ENCODE measurements at places on chromosomes 7 and 10.
A peak's percentile ranks its signal among the peaks of the same experiment; 100 is the strongest.

GRCh38 chr7:28685242-28685643 is 272.9 kb downstream of the TRIL start:
- no peak for DNase-seq

DNA sequence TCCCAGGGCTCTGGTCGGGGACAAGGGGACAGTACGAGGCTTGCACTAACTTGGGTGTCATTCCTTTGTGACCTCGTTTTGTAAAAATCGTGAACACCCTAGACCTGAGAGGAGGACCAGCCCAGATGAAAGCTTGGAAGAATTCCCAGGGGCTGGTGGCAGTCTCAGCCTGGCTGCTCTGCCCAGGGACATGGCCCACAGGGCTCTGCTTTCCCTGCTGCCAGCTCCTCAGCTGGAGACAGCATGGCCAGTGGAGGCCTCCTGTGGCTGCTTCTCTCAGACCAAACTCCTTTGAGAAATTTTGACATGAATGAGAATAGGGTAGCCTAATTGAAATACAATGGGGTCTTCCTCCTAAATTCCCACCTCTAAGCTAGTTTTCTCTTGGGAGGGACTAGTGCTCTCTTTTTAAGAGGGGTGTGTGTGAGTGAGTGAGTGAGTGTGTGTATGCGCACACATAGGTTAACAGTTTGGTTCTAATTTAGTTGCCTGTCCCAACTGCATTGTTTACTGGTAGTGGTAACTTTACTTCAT is 140.3 kb upstream of the EFCAB10 start:
- DNase-seq = no peak

DNA sequence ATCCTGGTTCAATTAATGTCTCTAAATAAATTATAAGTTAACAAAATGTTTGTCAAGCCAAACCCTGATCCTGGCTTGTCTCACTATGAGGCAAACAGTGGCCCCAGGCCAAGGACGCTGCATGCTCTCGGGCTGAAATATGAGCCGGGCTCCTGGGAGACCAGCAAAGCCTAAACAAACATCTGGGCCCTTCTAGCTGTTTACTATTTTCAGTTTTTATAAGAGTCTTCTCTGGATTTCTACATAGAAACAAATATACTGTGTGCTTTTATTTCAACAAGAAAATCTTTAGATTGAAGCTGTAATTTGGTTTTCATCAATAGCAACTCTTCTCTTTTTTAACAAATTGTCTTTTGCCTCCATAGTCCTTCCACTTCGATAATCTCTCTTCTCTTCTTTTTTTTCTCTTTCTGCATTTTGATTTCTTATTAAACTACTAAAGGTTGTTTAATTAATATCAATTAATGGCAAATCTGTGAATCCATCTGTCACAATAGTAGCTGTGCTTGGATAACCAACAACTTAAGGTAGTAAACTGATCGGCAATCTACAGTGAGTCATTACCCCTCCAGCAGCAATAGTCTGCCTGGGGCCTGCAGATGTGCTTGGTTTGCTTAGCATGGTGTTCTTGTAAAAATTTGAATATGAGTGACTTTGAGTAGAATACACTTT is 83.3 kb upstream of the DNAJC1 start:
- peak; percentile 65 for DNase-seq

DNA sequence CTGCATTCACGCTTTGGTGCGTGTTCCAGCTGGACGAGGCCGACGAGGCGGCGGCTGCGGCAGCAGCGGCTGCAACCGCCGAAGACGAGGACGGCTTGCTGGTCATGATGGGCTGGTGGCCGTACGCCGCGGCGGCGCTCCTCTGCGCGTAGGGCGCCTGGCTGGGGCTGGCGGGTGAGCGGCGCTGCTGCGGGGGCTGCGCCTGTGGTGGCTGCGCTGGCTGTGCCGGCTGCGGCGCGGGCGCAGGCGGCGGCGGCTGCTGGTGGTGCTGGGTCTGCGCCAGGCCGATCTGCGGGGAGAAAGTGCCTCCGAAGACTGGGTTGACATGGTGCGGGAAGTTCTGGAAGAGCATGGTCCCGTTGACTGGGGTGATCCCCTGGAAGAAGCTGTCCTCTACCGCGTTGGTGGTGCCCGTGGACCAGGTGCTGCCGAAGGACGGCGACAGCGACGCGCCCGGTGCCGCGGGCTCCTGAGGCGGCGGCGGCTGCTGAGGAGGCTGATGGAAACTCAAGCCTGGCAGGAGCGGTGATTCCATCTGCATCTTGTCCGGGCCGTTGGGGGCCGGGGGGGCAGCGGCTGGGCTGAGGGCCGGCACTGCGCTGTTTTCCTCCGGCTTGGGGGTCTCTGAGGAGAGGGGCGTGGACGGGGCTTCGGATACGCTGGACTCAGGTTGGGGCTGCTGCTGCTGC is 51.1 kb downstream of the CPEB3 start:
- DNase-seq = no peak

DNA sequence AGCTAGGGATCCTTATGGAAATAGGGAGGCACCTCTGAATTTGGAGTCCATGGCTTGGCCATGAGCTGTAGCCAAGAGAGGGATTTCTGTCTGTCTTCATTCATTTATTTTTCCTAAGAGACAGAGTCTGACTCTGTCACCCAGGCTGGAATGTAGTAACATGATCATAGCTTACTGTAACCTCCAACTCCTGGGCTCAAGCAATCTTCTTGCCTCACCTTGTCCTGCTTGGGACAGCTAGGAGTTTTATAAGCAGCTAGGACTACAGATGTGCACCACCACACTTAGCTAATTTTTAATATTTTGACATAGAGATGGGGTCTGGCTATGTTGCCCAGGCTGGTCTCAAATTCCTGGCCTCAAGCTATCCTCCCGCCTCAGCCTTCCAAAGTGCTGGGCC is 8.5 kb upstream of the HABP2 start:
- DNase-seq = no peak

DNA sequence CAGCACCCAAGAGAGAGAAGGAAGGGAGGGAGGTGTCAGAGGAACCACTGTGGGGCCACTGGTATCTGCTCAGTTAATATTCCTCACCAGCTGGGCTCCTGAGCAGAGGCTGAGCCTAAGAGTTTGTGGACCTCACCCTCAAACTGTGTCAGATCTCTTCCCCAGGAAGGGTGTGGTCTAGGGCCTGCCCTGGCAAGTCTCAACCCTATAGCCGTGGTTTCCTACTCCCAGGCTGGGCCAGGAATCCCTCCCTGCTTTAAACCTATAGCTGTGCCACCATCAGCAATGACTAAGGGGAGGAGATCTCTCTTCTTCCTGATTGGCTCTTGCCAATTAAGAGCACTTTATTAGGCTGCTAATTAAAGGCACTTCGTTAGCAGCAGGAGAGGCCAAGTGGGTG is 29.9 kb downstream of the POLL start:
- DNase-seq = no peak

- peak; percentile 80 for DNase-seq
These were observed 11.7 kb upstream of the ARPC1B start for GRCh38 chr7:99362801-99363200.

DNA sequence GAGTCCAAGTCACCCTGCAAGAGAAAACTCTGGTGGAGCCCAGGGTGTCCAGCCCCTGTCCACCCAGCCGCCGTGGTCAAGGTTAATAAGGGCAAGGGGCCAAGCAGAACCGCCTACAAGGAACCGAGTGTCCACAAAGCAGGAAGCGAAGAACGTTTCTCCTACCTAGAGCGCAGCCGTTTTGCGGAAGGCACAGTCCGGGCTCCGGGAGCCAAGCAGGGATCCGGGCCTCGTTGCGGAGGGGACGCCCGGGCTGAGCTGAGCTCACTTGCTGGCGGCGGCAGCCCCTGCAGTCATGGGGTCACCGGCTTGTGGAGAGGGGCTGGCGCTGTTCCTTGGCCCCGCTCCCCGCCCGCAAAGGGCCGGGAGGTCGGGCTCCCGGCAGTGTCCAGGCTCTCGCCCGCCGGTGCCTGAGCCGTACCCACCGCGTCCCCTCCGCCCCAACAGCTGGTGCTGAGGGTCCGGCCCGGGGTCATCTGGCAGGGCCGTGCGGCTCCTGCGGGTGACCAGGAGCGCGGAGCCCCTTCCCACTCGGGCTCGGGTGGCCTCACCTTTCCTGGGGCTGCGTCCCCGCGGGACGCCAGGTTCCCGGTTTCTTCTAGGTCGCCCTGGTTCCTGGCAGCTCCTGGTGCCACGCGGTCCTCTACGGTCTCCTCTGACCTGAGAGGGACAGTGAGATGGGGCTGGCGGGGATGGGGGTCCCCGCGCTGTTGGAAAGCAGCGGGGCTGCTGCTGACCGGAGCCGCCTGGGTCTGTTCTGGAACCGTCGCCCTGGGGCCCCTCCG is 14.0 kb upstream of the ZNF273 start:
- DNase-seq = no peak

DNA sequence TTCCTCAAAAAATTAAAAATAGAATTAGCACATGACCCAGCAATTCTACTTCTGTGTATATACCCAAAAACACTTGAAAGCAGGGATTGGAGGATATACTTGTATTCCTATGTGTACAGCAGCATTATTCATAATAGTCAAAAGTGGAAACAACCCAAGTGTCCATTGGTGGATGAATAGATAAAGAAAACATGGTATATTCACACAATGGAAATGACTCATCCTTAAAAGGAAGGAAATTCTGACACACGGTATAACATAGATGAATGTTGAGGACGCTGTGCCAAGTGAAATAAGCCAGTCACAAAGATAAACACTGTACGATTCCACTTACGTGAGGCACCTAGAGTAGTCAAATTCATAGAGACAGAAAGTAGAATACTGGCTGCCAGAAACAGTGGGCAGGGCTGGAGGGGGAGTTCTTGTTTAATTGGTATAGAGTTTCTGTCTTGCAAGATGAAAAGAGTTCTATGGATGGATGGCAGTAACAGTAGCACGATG is 26.6 kb upstream of the KAT6B start:
- peak; percentile 62 for DNase-seq

Data from H4 (cell line).